ENCODE measurements at places on chromosomes 6 and 20.

- no peak for DNase-seq
Measured at GRCh38 chr6:46333481-46333880, 157.8 kb downstream of the RCAN2 start.

GRCh38 chr20:44651684-44652423 lies at the start of gene ADA:
TSS of gene ADA (minus strand) at chr20:44651699. CDS start at chr20:44651607, 92 bp downstream.
- DNase-seq, result peak; percentile 42

- DNase-seq, result no peak
Measured at GRCh38 chr20:63651942-63652191, 1.4 kb downstream of the STMN3 start.

GRCh38 chr6:116200619-116201249 lies 53.1 kb downstream of the TSPYL4 start:
- DNase-seq, result no peak

GRCh38 chr20:53737396-53738038 lies 143.9 kb upstream of the ZNF217 start:
- peak; percentile 53 for DNase-seq

DNA sequence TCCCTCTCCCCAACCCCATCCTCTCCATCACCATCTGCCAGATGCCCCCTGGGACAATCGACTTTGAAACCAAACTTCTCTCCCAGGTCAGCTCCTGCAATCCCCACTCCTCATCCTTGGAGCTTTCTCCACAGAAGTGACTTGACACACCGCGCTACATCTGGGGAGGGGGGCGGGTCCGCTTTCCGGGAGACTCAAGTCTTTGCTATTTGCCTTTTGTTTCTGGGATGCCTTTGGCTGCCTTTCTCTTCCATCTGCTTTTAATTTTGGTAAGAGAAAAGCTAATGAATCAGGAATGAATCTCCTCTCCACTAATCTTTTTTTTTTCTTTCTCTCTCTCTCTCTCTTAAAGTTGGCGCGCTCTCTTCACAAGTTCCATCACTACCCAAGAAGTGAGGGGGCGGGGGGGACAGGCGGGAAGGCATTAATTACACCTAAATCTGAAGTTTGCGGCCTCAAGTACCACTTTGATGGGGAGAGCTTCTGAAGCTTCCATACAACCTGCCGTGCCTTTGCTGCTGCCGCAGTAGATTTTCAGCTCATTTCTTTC lies 664 bp upstream of the TPBG start:
- no peak for DNase-seq

DNA sequence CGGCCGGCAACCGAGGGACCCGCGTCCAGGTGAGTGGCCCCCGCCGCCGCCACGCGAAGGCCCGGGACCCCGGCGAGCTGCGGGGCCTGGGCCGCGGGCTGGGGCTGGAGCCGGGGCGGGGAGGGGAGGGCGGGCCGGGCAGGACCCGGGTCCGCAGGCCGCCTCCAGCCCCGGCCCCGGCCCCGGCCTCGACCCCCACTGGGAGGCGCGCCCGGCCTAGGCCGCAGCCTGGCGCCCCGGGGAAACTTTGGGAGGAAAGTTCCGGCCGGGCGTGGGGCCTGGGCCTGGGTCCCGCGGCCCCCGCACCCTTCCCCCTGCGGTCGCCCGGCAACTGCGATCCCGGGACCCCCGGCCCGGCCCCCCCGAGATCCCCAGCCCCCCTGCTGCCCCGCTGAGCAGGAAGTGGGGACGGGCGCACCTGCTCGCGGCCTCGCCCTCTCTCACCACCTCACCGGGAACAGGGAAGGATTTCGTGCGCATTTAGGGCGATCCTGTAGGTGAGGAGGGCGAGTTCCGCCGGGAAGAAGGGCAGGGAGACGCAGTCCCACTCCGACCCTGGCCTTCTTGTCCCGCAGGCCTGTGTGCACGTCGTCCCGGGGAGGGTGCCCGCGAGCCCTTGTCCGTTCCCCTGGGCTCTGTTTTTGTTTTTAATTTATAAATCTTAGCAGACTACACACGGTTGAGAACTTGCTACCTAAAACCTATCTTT lies 402 bp downstream of the OSBPL2 start:
- DNase-seq, result peak; percentile 65

GRCh38 chr6:165186041-165186440 lies 123.4 kb downstream of the C6orf118 start:
- DNase-seq, result no peak

DNA sequence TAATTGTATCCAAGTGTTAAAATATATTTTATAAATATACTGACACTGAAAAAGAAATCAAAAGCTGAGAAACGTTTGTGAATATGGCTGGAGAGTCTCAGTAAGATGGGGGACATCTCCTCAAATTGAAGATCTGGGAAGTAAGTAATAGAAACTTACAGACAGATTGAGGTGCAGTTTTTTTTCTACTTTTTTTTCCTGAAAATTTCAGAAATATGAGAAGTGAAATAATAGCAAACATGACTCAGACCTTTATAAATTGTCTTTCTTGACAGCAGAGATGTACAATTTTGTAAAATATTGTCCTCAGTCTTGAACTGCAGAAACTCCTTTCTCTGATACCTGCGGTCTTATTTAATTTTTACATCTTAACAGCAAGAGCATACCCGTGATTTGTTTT lies 347.1 kb downstream of the UTRN start:
- no peak for DNase-seq

DNA sequence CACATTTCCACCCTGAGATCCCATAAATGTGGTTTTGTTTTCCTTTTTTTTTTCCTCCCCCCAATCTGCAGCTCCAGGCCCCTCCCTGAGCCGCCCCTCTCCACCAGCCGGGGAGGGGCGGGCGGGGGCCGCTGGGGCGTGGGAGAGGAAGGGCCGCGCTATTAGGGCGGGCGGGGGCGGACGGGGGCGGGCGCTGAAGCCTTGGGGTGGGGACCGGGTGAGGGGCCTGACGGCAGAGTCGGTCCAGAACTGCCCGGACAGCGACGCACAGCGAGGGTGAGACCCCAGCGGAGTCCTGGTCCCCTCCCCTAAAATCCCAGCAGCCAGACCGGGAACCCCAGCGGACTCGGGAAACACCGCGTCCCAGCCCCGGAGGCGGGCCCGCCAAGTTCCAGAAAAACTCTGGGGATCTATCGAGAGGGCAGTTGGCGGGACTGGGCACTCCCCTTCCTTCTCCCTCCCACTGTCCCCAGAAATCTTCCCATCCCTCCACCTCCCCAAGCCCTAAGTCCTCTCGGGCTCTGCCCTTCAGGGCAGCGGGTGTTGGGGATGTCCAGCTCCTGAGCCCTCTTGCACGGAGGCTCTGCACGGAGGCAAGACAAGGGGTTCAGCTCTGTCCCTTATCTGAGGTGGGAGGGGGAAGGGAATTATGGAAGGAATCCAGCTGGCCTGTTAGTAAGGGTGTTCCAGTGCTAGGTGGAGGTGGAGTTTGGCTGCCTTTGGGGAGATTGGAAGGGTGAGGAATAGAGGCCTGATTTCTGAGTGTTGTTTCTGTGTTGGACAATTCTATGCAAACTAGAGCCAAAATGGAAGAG lies at the start of gene PRICKLE4:
TSS of gene PRICKLE4 (plus strand) at position 232 of the 815 bp plus-strand sequence. CDS start 2,692 bp downstream, outside the sequence.
- DNase-seq, result peak; percentile 75

- DNase-seq, result no peak
Measured at GRCh38 chr20:63415647-63416391, 54.7 kb upstream of the CHRNA4 start.

DNA sequence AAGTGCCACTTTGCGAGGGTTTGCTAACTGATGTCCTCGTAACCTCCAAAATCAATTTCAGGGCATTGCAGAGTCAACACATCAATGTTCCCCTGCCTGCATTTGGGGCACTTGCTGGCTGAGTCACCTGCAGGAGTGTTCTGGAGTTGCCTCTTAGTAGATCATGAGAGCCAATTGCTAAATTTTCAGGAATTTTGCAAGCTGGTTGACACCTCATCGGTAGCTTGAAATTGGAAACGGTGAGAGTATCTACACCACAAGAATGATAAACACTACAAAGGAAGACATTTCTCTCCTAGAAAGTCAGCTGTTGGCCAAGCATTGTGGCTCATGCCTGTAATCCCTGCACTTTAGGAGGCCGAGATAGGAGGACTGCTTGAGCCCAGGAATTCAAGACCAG lies 10.8 kb upstream of the BFSP1 start:
- no peak for DNase-seq

GRCh38 chr20:52060794-52061714 lies 130.5 kb downstream of the ZFP64 start:
- peak; percentile 88 for DNase-seq

Measured in HT-29 (cell line).